Fibroblast of villous mesenchyme (primary cell): ENCODE measurements at places on chromosomes 13 and 19. TPM values are rescaled to one million over a fixed set of nuclear protein-coding genes. Genes with fewer than 3 reads are reported as not detected.

DNA sequence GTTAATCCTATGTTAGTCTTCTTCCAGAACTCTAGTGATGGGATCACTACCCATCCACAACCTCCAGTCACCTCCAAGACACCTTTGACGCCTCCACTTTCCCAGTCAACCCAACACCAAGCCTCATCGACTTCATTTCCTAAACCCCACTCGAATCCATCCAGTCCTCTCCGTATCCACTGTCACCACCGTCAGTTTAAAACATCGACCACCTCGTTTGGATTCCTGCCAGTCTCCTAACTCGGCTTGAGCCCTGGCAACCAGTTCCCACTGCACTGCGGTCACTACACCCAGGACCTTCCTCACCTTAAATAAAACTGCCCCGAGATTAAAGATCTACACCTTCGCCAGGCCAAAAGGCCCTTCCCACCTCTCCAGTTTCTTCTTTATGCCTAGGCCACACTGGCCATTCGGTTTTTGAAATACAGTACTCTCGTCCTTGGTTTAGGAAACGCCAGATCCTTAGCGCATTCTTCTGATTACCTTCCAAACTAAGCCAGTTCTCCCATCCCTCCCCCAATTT, 1.2 kb downstream of the MTIF3 start:
- DNase-seq, result no peak

DNA sequence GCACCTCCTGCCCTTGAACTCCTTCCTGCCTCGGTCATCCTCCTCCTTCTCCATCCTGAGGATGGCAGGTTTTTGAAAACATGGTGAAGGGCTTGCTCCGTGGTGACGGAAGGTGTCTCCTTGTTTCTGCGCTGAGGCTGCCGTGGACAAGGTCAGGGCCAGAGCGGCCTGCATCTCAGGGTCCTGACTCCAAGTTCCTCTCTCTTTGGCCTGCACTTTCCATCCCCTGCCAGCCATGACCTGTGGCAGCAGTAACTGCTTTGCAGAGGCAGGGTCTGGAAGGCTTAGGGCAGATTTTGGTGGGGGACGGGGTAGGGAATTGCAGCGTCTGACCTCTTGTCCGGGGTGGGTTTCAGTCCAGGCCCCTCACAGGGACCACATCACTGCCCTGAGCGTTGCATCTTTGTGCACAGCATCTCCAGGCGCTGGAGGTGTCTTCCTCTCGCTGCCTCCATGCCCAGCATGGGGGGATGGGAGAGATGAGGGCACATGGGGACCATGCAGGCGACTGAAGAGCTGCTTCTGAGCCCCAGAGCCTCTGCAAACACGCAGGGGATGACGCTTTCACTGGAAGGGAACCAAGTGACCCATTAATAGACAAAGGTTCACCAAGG, 216.8 kb downstream of the TEX29 start:
- DNase-seq, result no peak

CEACAM8 gene
- not detected in 2 replicates for total RNA-seq

RHPN2 gene
- total RNA-seq, result 2.6 TPM in 2 replicates

SIGLECL1 gene
- total RNA-seq, result not detected in 2 replicates

DNA sequence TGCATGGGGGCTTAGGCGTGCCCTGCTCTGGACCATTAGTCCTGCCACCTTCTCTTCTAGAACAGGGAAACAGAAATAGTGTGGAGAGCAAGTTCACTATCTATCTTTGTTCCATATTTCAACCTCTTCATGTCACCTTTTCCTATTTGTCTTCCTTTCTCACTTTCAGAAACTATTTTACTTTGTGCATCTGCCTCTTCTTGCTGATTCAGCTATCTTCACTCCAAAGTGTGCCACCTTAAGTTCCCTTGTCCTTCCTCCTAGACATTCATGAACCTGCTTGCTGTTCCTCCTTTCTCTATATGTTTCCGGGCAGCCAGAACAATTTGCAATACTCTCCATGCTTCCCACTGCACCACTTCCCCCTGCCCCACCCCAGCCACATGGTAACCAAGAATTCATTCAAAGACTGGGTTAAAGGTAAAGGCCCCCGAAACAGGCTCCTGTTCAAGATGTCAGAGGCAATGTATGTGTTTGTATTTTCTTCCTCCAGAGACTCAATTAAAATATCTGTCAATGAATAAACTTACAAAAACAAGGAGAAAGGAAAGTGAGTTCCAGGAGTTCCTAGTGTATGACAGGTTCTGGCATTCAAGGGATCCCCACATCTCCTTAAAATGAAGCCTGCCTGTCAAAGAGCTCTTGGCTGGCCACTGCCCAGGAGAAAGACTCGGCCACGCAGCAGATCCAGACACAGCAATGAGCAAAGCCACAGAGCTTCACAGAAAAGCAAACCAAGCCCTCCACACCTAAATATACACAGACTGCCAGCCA, 268.1 kb downstream of the DNAJC15 start:
- no peak for DNase-seq

DNA sequence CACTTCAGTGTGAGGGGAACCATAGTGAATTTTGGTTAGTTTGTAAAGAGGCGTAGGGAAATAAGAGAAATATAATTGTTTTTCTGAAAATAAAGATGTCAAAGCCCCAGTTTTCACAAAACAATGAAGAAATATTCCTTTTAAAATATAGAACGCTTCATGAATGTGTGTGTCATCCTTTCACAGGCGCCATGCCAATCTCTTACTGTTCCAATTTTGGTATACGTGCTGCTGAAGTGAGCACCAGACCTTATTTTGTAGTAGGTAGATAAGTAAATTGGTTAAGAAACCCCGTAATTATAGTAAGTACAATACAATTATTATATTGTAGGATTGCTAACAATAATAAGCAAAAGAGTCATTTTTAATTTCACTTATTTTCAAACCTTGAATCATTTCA, 43.3 kb downstream of the NAA16 start:
- DNase-seq, result no peak
